ENCODE measurements at places on chromosomes 11 and 22. TPM values are rescaled to one million over a fixed set of nuclear protein-coding genes. Genes with fewer than 3 reads are reported as not detected.

The TSPO gene
- 38.9 TPM for total RNA-seq

The ALX4 gene
- not detected for total RNA-seq

The ILK gene
- total RNA-seq: 183 TPM

The MS4A7 gene
- total RNA-seq: not detected

The PNPLA5 gene
- not detected for total RNA-seq

The USP2 gene
- 1.5 TPM for total RNA-seq

The GALR3 gene
- not detected for total RNA-seq

The SLC15A3 gene
- 0.62 TPM for total RNA-seq

The CD6 gene
- 0.33 TPM for total RNA-seq

The PHOX2A gene
- total RNA-seq: not detected
